Stimulated activated CD8-positive, alpha-beta memory T cell treated with anti-CD3 and anti-CD28 coated beads, Interleukin-12 subunit alpha, Interleukin-12 subunit beta, amount 100 ng/mL, for 4 hours (primary cell): ENCODE measurements at places on chromosomes 1 and 21.

GRCh38 chr1:2948751-2949680 is 72.3 kb upstream of the ACTRT2 start:
- DNase-seq: no peak

DNA sequence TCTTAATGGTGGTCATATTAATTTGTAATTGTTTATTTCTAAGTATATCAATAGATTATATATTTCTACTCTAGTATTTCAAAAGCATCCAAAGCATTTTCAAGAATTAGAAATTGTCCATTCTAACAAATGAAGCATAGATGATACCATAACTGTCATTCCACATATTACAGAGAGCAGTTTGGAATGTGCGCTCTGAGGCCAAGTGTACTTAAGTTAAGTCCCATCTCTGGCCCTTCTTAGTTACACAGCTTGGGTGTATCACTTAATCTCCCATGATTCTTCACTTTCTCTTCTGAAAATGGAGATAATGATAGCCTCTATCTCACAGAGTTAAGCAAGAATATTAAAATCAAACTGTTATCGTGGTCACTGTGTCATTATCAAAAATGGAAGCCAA is 281.1 kb downstream of the MRPL39 start:
- no peak for DNase-seq

DNA sequence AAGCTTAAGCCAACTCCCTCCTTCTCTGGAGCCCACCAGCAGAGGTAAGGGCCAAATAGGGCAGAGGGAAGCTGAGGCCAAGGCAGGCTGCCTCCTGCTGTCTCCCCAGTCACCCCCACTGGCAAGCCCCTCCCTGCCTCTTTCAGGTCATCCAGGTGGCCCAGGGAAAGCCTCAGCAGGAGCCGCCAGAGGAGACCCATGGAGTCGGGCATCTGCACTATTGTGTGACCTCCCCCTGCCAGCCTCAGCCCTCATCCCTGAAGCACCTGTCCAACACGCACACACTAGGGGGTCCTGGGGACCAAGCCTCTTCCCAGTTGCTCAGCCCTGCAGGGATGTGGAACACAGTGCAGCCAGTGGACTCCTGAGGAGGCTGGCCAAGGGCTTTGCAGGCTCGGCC is 5.3 kb upstream of the NAXE start:
- no peak for DNase-seq

DNA sequence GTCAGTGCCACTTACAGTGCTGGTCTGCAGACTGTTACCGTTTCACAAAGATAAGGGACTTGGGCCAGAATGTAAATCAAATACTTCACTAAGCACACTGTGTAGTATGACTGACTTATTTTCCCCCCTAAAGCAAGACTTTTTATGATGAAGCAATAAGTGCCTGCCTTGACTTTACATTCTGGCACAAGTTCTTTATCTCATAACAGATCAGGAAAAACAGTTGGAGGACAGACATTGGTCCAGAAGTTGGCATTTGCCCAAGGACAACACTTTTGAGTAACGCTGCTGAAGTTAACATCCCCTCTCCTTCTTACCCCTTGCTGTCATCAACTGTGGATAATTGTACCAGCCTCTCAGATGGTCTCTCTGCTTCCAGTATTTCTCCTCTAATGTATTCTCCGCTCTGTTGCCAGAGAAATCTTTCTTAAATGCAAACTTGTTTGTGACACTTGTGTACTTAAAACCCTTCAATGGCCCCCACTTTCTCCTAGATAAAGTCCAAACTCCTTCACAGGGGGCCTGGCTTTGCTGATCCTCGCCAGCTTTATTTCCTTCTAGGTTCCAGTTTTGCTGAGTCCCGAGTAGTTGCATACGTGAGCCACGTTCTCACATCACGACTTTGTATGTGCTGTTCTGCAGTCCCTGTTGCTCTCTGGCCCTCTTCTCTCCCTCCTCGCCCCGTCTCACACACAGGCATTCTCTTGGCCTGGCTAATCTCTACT is 45.7 kb downstream of the S1PR1 start:
- DNase-seq: no peak

DNA sequence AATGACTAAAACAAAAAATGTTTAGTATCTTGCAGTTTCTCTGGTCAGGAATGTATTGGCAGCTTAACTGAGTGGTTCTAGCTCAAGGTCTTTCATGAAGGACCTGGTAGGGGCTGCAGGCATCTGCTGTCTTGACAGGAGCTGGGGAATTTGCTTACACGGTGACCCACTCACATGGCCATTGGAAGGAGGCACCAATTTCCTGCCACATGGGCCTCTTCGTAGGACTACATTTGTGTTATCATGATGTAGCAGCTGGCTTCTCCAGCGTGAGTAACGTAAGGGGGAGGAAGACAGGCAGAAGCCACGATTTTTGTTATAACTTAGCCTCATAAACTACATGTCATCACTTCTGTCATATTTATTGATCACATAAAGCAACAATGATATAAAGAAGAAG is 376.3 kb downstream of the AMY1C start:
- DNase-seq: no peak

DNA sequence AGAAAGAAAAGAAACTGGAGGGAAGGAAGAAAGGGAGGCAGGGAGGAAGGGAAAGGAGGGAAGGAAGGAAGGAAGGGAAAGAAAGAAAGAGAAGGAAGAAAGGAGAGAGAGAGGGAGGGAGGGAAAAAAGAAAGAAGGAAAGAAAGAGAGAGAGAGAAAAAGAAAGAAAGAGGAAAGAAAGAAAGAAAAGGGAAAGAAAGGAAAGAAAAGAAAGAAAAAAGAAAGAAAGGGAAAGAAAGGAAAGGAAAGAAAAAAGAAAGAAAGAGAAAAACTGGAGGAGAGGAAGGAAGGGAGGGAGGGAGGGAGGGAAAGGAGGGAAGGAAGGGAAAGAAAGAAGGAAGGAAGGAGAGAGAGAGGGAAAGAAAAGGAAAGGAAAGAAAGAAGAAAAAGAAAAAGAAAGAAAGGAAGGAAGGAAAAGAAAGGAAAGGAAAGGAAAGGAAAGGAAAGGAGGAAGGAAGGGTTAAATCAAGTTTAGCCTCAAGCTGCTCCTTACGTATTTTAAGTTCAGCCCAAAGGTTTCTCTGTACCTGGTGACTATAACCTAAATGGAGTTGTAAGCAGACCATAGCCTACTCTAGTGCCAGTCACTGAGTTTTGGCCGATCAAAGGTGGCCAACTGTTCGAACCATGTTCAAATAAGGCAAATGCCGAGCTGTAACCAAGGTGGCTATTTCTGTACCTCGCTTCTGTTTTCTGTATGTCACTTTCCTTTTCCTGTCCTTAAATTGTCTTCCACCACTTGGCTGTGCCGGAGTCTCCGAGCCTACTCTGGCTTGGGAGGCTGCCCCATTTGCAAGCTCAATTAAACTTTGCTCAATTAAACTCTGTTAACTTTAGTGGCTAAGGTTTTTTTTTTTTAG is 37.8 kb upstream of the TMPRSS2 start:
- DNase-seq: no peak
